Eye (tissue), 1 donor: ENCODE measurements at places on chromosomes 11 and 22.

- no peak for DNase-seq
Observed at GRCh38 chr11:3022300-3022967, 30.3 kb upstream of the NAP1L4 start.

DNA sequence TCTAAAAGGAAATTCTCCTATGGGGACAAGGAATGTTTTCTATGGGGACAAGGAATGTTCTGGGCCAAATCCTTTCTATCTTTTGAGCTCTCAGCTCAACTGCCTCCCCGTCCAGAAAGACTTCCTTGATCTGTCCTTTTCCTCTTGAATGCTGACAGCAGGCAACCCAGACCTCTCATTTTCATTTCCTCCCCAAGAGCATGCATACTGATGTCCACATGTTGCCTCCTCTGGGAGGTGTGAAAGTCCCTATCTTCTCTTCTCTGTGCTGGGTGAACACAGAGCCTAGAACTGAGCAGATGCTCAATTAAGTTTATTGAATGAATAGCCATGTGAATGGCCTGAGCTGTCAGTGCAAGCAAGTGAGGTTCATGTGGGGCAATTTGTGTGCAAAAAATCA lies 331.9 kb upstream of the NARS2 start:
- DNase-seq: no peak

DNA sequence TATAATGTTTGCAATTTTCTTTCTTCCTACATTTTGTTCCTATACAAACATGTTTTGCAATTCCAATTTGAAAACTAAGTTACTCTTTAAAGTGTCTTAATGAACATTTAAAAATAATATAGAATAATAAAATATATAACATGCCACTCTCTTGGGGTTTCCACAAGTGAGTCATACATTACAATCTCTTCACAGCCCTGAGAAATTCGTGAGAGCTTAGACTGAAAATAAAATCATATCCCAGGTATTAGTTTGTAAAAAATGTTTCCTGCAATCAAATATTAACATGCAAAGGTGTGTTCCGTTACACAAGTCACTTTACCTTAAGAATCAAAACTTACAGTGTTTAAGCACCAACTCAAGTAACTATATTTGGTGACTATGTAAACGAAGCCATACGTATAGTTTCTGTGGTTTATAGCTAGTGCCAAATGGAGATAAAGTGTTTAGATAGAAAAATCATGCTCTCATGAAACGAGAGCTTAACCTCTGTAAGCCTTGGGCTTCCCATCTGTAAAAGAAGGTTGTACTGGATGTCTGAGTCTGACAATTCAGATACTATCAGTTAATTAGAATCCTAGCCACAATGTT lies 253.6 kb upstream of the ANO3 start:
- DNase-seq: no peak

DNA sequence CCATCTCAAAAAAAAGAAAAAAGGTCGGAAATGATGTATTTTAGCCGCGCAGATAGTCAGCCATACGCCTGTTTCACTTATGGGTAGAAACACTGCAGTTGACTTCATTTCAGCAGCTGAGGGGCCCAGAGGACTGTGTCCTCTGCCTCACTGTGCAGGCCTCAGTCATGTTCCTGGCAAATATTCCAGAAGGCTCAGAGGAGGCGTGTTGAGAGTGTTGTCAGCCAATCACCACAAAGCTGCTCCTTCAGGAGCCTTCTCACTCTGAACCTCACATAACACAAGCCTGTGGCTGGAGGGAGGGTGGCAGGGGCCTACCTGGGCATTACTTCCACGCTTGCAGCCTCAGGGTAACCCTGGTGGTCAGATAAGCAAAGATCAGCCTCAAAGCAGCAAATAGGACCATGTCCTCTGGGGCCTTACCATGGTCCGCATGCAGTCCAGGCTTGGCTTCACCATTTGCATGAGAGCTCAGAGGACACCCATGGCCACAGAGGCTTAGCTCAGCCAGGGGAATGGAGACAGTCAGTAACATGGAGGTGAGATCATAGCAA lies 17.3 kb upstream of the TREH start:
- no peak for DNase-seq

GRCh38 chr11:122105044-122105758 lies 10.8 kb downstream of the BLID start:
- no peak for DNase-seq

DNA sequence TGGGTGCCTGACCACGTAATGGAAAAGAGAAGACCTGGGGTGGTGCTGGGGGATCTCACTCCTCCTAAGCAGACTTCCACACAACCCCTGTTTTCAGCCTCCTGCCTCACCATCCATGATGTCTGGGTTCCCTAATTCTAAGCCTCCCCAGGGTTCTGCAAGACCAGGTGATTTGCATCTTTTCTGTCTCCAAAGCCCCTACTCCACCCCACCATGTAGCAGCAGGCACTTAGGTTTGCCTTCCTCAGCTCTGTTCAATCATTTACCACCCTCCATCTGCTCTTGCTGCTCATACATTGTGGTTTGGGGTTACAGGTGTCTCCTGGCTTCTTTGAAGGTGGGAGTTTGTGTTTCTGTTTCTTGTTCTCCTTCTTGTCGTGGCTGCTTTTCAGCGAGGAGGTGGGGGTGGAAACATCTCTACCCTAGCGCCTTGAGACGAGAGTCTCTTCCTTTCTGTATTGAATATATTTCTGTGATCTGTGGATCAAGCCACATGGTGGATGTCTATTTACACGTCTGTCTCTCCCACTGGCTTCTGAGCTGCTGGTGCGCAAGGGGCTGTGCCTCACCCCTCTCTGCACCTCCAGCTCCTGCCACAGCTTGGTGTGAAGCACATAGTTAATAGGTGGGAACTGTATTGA lies 6.6 kb upstream of the SSTR3 start:
- no peak for DNase-seq

GRCh38 chr11:66843776-66844495 lies 695 bp downstream of the RCE1 start:
- no peak for DNase-seq

DNA sequence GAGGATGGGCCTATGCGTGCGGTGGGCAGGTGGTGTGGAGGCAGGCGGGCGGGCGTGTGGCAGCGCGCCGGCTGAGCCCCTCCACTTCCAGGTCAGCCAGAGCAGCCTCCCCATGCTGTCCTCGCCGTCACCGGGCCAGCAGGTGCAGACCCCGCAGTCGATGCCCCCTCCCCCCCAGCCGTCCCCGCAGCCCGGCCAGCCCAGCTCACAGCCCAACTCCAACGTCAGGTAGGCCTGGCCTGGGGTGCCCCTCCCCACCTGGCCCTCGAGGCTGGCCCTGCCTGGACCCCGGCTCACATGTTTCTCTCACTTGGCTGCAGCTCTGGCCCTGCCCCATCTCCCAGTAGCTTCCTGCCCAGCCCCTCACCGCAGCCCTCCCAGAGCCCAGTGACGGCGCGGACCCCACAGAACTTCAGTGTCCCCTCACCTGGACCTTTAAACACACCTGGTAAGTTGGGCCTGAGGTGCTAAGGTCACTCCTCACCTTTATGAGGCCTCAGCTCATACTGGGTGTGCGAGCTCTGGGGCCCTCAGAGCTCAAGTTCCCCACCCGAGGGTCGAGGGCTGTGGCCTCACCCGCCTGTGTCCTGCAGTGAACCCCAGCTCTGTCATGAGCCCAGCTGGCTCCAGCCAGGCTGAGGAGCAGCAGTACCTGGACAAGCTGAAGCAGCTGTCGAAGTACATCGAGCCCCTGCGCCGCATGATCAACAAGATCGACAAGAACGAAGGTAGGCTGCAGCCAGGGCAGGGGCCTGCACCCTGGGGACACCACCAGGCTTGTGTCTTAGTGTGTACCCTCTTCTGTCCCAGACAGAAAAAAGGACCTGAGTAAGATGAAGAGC lies 75.3 kb downstream of the MED15 start:
- DNase-seq: no peak
